Esophagus squamous epithelium (tissue), 5 donors: ENCODE measurements at places on chromosomes 7 and 10.

DNA sequence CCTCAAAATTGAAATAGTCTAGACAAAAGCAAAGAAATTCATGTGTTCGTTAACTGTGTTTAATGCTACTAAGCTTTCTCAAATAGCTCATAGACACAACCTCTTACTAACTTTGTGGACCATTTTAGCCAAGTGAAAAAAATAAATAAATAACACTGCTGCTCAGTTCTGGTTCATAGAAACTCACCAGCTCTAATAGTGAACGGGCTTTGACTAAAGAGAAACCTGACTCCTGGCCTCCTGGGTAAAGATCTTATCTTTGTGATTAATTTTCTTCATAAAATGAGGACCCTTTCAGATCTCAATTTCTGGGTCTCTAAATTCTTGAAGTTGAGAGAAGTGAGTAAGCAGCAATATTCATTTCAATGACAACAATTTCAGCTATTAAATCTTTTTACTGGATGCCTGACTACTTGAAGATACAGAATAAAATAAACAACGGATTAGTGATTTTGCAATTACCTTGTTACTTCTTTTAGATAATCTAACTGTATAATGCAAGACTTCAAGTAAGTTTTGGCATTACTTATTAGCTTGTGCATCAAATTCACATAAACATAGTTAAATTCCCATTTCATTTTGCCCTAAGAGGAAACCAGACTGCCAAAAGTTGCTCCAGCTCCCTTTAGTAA lies 3.1 kb downstream of the CADPS2 start:
- DNase-seq: no peak

DNA sequence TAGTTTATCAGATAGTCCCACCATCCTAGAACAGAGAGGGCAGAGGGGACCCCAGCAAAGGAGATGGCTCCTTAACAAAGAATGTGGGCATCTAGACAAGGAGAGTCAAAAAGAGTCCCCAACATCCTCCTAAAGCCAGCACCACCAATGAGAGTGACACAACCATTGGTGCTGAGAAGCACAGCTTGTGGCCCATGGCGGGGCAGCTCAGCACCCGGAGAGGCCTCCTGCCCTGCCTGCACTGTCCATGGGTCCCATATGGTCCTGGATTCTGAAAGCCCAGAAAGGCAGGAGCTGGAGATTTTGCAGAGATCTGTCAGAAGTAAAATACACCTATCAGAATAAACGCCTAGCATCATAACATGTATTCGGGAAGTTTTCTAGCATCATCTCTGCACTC lies 311.8 kb upstream of the ZNF32 start:
- no peak for DNase-seq

GRCh38 chr10:87739703-87740102 lies 78.3 kb downstream of the ATAD1 start:
- DNase-seq: no peak

DNA sequence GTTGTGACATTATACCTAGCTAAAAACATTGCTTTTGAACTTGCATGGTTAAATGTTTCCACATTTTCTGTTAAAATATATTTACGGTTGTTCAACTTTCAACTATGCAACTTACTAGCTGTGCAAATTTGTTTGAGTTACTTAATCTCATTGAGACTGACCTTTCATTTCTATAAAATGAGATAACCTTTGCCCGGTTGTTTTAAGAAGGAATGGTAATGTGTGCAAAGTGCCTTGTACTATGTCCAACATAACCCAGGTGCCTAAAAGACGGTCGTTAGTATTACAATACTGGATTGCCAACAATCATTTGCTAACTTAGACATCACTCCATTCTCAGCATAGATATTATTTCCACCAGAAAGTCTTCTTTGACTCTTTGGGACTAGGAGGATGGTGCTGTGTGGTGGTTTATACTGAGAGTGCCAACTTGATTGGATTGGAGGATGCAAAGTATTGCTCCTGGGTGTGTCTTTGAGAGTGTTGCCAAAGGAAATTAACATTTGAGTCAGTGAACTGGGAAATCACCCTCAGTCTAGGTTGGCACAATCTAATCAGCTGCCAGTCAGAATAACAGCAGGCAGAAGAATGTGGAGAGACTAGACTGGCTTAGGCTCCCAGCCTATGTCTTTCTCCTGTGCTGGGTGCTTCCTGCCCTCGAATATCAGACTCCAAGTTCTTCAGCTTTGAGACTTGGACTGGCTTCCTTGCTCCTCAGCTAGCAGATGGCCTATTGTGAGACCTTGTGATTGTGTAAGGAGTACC lies 85.2 kb upstream of the PDSS1 start:
- DNase-seq: no peak

DNA sequence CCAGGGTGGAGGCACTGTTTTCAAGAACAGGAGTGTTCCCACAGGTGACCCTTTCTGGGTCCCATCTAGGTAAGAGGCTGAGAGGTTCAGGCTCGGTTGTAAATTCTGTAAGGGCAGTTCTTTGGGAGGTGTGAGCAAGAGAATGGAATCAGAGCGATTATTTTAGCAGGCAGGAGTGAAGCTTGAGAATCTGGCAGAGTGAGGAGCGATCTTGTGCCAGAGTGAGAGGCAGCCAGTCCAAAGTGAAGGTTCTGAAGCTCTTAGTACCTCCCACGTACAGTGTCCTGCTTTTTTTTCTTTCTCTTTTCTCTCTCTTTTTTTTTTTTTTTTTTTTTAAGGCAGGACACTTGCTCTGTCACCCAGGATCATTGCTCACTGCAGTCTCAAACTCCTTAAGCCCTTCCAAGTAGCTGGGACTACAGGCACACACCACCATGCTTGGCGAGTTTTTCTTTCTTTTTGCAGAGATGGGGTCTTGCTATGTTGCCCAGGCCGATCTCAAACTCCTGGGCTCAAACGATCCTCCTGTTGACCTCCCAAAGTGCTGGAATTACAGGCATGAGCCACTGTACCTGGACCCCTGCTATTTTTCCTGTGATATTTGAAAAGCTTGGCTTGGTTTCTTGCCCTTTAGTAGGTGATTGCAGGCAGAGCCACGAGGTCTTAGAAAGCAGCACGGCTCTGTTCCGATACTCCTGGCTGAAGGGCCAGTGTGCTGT lies 10.9 kb downstream of the POR start:
- DNase-seq: no peak

- no peak for DNase-seq
Observed at GRCh38 chr10:44860811-44861736, 50.1 kb upstream of the TMEM72 start.

DNA sequence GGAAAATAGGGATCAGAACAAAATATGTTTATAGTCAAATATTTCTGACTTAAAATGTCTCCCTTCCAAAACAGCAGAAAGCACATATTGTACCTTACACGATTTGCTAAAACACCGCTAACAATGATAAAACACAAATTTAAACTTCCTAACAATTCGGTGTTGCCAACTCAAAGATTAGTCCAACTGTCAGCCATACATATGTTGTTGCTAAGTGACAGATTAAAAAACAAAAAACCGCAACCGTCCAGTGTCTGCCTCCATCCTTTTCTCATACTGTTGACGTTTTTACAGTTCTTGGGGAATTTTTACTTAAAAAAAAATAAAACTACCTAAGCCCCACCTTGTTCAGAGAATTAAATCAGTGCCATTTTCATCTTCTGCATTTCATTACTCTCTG lies 118.0 kb downstream of the RAB11FIP2 start:
- DNase-seq: no peak

GRCh38 chr10:77844713-77845445 lies 81.7 kb downstream of the DLG5 start:
- DNase-seq: no peak

- no peak for DNase-seq
Observed at GRCh38 chr7:67045496-67045995, 48.9 kb downstream of the TYW1 start.

DNA sequence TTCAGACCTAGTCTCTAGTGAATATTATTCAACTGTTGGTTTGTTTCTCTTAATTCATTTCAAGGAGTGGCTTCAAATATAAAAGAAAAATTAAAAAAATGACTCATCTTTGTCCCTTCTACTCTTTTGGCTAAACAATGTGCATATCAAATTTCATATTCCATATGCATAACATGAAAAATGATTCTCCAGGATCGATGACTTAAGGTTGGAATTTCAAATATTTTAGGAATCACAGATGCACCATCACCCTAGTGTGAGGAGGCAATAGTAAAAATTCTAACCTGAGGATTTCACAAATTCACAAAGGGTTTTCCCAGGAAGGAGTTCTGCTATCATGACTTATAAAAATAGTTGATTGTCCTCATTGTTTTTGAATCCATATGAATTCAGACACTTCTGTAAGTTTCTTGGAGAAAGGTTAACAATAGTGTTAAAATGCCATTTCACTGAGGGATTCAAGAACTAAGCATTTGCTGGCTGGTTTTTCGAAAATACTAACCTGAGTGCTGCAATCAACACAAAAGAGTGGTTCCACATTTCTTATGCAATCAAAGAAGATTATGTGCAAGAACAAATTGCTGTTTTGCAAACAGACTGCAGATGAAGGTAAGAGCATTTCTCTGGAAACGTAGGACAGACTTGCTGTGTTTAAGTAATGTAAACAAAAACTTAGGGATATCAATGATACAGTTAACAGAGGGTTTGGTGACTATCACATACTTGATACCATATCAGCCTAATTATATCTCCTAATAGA lies 547.5 kb upstream of the LRRTM3 start:
- DNase-seq: no peak

GRCh38 chr7:118305671-118306070 lies 81.2 kb downstream of the ANKRD7 start:
- DNase-seq: no peak

DNA sequence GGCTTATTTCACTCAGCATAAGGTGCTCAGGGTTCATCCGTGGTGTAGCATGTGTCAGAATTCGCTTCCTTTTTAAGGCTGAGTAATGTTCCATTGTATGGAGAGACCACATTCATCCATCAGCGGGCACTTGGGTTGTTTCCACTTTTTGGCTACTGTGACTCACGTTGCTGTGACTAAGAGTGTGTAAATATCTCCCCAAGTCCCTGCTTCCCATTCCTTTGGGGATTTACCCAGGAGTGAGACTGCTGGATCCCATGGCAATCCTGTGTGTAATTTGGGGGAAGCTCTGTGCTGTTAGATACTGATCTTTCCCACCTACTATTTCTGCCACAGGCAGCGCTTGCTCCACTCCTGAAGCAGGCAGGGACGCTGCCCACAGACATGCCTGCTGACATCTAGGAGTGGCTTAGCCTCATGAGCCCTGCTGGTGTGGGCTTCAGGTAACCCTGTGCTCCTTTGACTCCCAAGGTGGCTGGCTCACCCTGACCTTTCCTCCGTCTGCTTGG lies 346.0 kb downstream of the FRMD4A start:
- no peak for DNase-seq

GRCh38 chr10:46559231-46559671 lies 2.8 kb upstream of the GPRIN2 start:
- DNase-seq: no peak

GRCh38 chr7:148754912-148755311 lies 56.2 kb downstream of the CUL1 start:
- DNase-seq: no peak

GRCh38 chr10:96724621-96725020 lies 4.3 kb upstream of the PIK3AP1 start:
- DNase-seq: no peak

GRCh38 chr7:32142649-32143048 lies 72.4 kb upstream of the PDE1C start:
- DNase-seq: no peak

GRCh38 chr7:108614896-108615295 lies 45.2 kb downstream of the DNAJB9 start:
- DNase-seq: no peak

- DNase-seq: no peak
Observed at GRCh38 chr10:60044971-60045370, 138.6 kb upstream of the CCDC6 start.

DNA sequence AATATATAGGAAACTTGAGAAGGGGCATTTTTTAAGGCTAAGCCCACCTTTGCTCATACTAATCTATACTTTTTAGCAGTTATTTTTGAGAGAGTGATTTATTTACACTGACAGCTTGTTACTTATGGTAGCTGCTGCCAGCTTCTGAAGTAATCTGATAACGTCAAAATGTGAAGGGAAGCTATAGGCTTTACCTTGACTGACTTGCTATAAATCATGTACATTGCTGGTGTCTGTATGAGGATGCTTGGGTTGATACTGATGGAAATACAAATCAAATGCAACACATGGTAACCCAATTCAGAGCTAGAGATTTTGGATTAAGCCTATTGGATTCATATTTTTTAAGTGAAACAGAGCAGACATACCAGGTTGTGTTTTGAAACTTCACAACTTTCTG lies 299.4 kb downstream of the LRMDA start:
- DNase-seq: no peak

GRCh38 chr10:110101464-110102144 lies 93.8 kb downstream of the ADD3 start:
- no peak for DNase-seq

GRCh38 chr7:20402747-20403230 lies 72.1 kb downstream of the ITGB8 start:
- no peak for DNase-seq

DNA sequence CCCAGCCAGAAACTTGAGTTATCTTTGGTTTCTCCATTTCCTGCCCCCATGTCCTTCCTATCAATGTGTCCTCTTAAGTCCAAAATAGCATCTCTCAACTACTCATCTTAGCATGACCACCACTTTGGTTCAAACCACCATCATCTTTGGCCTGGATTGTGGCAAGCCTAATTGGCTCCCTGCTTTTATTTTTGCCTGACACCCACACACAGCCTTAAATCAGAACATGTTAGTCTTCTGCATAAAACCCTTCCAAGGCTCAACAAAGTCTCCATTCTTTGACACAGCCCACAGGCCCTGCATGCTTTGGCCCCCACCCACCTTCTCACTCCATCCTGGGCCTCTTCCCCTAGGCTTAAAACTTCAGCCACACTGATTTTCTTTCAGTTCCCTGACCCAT lies 2.0 kb upstream of the TSPAN14 start:
- no peak for DNase-seq

- no peak for DNase-seq
Observed at GRCh38 chr7:103929901-103930311, 59.6 kb downstream of the RELN start.

DNA sequence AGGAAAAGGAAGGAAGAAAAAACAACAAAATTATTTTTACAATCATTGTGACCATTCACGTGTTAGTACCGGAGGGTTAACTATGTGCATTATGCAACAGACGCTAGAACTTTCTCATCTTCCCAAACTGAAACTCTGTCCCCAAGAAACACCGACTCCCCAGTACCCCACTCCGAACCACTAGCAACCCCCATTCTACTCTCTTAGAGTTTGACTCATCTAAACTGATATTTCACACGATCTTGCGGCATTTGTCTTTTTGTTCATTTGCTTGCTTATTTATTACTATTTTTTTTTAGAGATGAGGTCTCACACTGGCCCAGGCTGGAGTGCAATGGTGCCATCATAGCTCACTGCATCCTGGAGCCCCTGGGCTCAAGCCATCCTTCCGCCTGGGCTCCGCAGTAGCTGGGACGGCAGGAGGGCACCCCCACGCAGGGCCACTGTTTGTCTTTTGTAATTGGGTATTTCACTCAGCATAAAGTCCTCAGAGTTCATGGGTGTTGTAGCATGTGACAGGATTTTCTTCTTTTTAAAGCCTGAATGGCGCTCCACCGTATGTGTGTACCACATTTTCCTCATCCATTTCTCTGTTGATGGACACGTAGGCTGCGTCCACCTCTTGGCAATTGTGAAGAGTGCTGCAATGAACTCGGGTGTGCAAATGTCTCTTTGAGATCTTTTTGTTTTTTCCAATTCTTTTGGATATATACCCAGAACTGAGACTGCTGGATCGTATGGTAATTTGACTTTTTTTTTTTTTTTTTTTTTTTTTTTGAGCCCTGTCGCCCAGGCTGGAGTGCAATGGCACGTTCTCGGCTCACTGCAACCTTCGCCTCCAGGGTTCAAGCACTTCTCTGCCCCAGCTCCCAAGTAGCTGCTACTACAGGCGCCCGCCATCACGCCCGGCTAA lies 9.5 kb downstream of the MNX1 start:
- DNase-seq: no peak

- no peak for DNase-seq
Observed at GRCh38 chr7:2878306-2878705, 34.2 kb upstream of the GNA12 start.
